GM04504 (cell line): ENCODE measurements at places on chromosomes 12 and 14.

DNA sequence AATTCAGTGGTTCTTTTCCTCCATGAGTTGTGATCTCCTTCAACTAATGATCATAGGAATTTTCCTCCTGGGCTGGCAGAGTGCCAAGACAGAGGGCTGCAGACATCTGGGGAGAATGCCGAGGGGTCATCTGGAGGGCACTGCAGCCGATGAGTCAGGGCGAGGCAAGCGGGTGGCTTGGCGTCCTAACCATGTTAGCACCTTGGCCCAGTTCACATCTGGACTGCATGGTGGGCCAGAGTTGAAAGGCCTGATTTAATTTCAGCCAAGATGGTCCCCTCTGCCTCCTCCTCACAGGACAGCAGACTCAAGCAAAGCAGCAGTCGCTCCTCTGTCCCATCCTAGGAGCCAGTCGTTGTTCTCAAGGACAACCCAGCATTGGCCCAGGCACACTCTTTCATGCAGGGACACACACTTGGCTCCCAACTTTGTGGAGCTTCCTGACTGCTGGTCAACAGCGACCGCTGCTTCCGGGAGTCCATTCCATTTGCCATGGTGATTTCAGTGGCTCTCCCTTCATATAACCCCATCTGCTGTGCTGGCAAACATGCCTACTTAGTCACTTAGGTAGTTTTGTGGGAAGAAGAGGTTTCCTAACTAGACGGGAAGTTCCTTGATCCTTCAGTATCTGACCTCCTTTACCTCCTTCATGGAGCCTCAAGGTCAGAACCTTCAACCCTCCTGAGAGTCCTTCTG lies 161.8 kb downstream of the TTC8 start:
- DNase-seq, result no peak

DNA sequence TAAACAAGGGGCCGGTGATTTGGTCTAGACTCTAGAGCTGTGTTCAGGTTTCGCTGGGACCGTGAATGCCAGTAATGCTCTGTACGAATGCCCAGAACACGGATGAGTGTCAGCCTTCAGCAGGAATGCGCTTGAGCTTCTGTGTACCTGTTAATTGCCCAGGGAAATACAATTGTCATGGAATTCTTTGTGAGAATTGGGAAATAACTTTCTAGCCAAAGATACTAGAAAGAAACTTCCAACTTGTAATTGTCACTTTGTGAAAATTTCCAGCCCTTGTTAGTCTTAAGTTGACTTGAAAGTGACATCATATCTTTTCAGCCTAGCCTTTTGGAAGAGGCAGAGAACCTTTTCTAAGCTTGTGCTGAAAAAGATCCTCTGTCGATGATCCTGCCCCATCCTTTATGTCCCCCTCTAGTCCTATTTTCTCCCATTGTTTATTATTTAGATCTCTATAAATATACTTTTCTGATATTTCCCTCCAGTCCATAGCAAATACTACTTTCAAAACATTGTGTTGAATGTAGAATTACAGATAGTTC lies 2.7 kb downstream of the CHST11 start:
- no peak for DNase-seq

DNA sequence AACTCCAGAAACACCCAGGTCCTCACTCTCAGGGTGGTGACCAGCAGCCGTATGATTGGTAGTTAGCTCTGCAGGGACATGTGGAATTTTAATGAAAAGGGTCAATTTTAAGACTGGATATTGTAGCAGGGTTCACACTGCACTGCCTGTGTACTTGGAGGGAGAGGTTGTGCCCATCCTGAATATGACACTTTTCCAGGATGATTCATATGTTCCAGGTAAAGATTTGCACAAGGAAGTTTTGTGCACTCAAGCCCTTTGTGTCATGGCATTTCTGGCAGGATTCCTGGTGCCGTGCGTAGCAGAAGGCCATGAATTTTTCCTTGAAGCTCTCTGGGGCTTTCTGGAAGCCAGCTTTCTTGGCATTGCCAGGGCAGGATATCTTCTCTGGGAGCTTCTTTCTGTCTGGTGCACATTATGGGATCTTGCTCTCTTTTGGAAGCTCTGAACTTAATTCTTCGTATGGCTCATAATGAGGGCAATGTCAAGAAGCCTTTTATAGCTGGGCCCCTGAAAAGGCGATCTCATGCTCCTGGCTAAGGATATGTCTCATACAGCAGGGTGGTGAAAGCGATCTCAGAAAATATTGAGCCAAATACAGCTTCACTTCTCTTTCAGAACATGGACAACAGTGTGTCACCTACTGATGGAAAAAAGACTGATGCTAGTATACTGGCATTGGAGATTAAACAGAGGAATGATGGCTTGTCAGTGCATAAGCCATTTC lies 1133.9 kb downstream of the AACS start:
- no peak for DNase-seq

DNA sequence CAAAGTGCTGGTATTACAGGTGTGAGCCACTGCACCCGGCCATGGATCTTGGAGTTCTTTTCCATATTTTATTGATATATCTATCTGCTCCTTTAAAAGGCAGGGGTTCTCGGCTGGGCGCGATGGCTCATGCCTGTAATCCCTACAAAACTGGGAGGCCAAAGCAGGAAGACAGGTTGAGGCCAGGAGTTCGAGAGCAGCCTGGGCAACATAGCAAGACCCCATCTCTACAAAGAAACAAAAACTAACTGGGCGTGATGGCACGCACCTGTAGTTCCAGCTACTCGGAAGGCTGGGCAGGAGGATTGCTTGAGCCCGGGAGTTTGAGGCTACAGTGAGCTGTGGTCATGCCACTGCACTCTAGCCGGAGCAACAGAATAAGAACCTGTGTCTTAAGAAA lies 12.1 kb upstream of the GAPDH start:
- DNase-seq, result no peak

GRCh38 chr12:89821896-89822295 lies 113.3 kb upstream of the ATP2B1 start:
- DNase-seq, result no peak
